ENCODE measurements at places on chromosomes 2 and 18.

- DNase-seq = no peak
Observed at GRCh38 chr18:78618726-78619125, 360.9 kb upstream of the SALL3 start.

DNA sequence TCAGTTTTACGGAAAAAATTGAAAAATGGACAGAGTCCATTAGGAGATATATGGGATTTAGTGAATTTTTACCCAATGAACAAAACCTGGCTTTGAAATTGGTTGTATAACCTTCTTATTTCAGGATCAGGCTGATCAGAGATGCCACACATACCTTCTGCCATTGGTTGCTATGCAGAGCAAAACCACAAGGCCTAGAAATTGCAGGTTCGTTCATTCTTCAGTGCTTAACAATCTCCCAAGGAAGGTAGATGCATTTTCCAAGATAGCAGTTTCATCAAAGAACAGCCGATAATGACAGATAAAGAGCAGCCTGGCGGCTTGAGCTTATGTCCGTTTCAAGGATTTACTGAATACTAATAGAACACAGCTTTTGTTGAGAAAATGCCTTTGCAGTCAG is 868.8 kb downstream of the EPHA4 start:
- DNase-seq = no peak

DNA sequence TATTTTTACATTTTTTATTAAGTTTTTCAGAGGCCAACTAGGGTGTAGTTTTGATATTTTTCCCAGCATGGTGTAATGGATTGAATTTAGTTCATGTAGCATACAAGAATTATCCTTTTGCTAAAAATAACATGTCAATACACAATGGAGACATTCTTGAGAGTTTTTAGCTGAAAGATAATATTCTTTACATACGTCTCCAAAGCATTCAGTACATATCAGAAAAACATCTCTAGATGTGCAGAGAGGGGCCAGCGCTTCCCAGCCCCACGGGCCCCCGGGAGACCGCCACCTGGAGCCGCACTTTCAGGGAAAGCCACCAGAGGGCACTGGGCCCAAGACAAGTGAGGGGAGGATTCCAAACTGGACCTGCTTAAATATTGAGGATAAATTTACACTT is 499.4 kb downstream of the GALR1 start:
- peak; percentile 21 for DNase-seq

DNA sequence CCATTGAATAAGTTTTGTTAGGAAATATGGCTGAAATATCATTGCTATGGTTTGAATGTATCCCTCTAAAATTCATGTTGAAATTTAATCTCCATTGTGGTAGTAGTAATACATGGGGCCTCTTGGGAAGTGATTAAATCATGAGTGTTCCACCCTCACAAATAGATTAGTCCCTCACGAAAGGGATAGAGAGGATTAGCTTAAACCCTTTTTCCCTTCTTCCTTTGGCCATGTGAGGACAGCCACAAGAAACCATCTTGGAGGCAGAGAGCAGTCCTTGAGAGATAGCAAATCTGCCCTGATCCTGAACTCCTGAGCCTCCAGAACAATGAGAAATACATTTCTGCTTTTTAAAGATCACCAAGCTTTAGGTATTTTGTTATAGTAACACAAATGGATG is 274.2 kb downstream of the CDH19 start:
- no peak for DNase-seq

DNA sequence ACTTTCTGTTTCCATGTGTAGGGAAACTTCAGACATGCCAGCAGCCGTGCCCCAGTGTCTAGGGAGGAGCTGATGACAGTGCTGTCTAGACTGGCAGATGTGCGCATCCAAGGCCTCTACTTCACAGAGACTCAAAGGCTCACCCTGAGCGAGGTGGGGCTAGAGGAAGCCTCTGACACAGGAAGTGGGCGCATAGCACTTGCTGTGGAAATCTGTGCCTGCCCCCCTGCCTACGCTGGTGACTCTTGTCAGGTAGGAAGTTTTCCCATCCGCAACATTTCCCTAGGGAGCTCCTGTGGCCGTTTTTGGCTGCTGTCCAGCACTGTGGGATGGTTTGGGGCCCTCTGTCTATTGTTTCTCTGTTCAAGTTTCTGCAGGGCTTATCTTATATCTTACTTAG is 143.1 kb upstream of the TTC39C start:
- peak; percentile 34 for DNase-seq

- DNase-seq = no peak
Observed at GRCh38 chr2:198756166-198756565, 701.6 kb downstream of the SATB2 start.

DNA sequence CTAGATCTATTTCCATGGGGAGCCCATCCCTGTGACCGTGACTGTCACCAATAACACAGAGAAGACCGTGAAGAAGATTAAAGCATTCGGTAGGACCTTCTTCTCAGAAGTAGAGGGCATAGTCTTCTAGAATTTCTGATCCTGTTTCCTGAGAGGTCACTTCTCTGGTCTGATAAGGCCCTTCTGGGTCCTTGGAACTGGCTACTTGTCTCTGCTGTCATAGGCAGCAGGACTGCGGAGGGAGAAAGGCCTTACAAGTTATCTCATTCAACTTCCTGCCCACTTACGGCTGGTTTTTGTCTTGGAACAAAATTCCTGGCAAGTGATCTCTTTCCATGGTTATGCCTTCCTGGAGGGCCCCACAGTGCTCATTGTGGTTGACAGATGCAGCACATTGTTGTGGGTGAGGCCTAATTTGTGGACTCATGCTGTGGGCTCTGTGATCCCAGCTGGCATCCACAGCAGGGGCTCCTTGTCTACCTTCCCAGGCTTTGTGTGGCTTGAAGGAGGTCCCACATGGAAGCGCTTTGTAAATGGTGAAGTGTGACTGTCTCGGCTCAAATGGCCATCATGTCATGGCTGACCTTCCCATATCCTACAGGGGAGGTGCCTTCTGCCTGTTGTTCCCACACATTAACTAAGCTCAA is 22.0 kb downstream of the SAG start:
- no peak for DNase-seq

- DNase-seq = no peak
Observed at GRCh38 chr18:22951823-22952222, 18.7 kb downstream of the RBBP8 start.

DNA sequence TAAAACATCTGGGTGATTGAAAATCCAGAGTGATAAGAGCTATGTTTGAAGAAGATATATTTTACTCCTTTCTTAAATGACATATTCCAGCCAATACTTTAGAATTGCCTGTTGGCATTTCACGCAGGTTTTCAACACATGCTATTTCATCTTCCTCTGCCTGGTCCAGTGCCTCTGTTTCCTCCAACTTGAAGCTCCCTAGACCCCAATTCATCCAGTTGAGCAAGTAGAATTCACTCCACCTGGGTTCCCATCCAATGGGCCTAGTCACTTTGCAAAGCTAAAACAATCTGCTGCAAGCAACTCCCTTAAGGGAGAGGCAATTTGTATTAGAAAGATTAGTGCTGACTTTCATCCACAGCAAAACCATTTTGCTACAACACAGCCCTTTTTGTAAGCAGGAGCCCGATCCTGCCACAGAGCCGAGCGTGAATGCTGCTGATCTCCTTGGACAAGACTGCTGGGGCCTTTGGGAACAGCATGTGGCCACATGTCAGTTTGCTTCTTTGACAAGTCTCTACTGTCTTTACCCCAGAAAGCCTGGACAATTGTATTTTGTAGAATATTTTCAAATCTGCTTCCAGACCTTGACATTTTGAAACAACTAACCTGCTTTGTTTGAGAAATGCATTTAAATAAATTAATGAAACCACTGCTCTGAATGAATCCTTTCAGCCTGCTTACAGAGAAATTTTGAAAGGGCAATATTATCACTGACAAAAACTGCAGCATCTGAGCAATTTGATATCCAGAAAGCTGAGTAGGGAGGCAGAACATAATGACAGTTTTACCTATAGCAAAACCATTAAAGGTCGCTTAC is 259.1 kb downstream of the TDRD15 start:
- no peak for DNase-seq

DNA sequence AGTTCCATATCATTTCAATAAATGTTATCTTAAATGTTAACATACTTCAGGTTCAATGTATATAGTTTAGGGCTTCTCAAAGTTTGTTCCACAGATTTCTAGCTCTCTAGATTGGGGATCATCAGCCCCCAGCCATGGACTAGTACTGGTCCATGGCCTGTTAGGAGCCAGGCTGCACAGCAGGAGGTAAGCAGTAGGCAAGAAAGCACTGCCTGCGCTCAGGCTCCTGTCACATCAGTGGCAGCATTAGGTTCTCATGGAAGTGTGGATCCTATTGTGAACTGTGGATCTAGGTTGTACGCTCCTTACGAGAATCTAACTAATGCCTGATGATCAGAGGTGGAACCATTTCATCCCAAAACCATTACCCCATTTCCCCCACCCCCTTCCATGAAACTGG is 531.1 kb downstream of the PARD3B start:
- DNase-seq = no peak

- DNase-seq = no peak
Observed at GRCh38 chr2:9366026-9366425, 57.3 kb downstream of the ITGB1BP1 start.

DNA sequence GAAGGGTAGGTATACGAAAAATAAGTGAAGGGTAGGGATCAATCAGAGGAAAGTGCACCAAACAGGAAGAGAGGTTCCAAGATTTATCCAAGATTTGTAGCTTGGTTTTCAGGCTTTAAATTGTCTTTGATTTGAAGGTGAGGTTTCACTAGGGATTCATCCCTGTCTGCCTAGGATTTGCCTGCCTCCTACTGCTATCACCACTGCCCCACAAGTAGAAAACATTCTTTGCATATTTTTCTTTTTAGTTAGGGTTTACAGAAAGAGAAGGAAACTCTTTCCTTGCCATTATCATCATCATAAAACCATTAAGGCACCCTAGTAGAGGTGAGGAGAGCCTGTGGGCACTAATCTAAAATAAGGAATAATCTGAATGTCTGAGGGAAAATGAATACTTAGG is 45.8 kb upstream of the TANC1 start:
- DNase-seq = no peak

DNA sequence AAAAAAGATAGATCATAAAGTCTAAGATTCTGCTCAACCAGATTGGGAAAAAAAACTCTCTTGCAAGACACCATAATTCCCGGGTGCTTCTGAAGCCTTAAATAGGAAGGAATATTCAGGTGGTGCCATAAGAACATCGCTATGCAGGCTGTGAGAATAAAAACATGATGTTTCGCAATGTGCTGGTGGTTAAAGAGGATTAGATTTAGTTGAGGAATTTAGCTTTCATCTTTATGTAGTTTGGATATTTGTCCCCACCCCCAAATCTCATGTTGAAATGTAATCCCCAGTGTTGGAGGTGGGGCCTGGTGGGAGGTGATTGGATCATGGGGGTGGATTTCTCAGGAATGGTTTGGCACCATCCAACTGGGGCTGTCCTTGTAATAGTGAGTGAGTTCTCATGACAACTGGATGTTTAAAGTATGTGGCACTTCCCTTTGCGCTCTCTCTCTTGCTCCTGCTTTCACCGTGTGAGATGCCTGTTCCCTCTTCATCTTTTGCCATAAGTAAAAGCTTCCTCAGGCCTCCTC is 132.2 kb downstream of the AKAIN1 start:
- no peak for DNase-seq

- no peak for DNase-seq
Observed at GRCh38 chr2:227642656-227643055, 23.9 kb upstream of the SCYGR5 start.

GRCh38 chr2:187475499-187476248 is 27.6 kb upstream of the CALCRL start:
- DNase-seq = peak; percentile 78

DNA sequence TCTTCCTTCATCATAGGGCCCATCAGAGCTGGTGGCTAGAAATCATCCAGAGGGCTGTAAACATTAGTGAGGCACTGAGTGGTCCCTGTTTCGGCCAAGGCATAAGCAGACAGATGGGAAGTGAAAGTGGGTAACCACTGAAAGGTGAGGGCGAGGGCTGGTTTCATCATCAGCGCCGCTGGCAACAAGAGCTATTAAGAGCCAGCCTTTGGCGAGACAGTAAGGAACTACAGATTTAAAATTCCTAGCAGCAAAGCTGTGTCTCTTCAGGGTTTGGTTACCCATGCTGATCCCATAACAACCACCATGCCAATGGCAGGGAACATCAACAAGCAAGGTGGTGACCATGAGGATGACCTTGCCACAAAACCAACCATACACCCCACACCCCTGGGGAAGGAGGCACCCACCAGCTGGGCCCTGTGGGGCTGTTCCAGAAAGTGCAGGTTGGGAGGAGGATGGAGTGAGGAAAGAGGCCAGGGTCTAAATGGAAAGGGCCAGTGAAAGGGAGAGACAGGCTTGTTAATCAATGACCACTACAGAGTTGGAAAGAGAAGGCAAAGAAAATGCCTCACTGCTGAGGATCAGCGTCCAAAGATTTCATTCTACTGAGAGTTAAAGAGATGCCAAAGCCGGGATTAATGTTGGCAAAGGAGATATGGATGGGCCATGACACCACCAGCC is 9.0 kb upstream of the SLC20A1 start:
- no peak for DNase-seq

DNA sequence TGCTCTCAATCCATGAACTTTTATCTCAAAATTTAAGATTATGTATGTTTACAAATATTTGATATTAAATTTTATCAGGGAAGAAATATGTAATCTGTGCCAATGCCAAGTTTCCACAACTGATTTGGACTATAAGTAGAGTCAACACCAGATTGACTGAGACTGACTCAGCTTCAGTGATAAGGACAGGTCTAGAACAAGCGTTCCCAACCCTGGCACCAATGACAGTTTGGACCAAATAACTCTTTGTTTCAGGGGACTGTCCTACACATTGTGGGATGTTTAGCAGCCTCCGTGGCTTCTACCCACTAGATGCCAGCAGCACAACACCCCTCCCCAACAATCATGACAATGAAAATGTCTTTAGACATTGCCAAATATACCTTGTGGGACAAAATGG is 165.3 kb downstream of the THADA start:
- no peak for DNase-seq

DNA sequence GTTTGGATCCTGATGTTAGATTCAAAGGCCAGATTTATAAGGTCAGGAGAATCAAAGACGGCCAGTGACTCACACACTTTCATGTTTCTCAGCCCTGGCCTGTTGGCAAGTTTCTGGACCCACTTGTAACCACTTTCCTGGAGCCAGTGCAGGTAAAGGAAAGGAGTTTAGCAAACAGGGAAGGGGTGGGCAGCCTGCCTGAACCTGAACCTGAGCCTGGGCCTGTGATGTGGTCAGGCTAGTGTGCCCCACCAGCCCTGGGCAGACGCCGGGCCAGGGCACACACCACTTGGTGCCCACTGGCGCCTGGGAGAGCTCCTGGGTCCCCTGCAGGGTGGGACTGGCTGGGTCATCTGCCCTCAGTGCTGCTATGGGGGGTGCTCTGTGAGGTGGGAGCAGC is 100.5 kb upstream of the SPRED2 start:
- DNase-seq = no peak

DNA sequence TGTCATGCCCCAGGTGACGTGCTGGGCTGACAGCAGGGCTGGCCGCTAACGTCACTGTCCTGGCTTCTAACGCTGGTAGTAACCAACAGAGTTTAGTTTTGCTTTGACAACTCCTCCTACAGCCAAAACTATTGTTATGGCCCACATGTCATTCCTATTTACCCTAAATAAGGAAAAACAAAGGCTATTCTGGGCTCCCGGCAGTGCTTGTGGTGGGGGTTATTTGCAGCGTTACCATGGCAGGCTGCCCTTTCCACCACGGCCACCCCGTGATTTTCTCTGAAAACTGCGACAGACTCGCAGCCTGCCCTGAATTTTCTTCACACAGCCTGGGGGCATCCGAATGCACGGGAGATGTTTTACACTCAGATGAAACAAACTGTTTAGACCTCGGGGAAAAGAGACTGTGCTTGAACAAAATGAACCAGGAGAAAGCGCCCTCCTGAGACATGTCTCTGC is 115.2 kb downstream of the FAM210A start:
- peak; percentile 43 for DNase-seq

- DNase-seq = no peak
Observed at GRCh38 chr18:79466591-79466990, 70.9 kb downstream of the NFATC1 start.
